Uterine smooth muscle cell (primary cell): ENCODE measurements at places on chromosomes 13 and 19. TPM values are rescaled to one million over a fixed set of nuclear protein-coding genes. Genes with fewer than 3 reads are reported as not detected.

The SOX1 gene
- total RNA-seq = not detected in 2 replicates

The MPV17L2 gene
- total RNA-seq = 11.6 and 20.9 TPM in 2 replicates

The SPPL2B gene
- total RNA-seq = 38.5 and 39.9 TPM in 2 replicates

The GSX1 gene
- total RNA-seq = not detected in 2 replicates

The LGALS4 gene
- not detected in 2 replicates for total RNA-seq

The GIPC3 gene
- under 0.01 TPM in 1 of 2 replicates, not detected in the other for total RNA-seq

The PCDH20 gene
- total RNA-seq = 0.11 TPM in 1 of 2 replicates, not detected in the other

The CFAP97D2 gene
- not detected in 2 replicates for total RNA-seq

The SMIM44 gene
- total RNA-seq = not detected in 2 replicates

The CCDC122 gene
- total RNA-seq = 9.1 and 12.0 TPM in 2 replicates

The ENOX1 gene
- 4.2 and 7.4 TPM in 2 replicates for total RNA-seq
